ENCODE measurements at places on chromosomes 16 and 17.
A peak's percentile ranks its signal among the peaks of the same experiment; 100 is the strongest.

- DNase-seq = no peak
Observed at GRCh38 chr17:12536472-12536871, 129.2 kb upstream of the MYOCD start.

DNA sequence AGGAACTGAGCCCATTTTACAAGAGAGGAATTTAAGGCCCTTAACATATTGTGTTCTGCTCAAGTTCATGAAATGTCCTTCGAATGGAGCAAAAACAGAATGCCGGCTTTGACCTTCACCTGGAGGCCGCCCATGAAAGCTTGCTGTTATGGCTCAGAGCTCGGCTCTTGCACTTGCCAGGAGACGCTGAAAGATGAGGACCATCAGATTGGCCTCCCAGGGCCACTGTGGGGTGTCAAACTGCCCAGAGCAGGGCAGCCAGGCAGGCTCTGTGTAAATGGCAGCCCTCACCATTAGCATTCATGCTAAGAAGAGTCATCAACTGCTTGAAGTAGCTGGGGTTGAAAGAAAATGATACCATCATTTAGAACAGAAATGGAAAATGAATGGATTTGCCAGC lies 39.3 kb downstream of the IL21R start:
- no peak for DNase-seq

DNA sequence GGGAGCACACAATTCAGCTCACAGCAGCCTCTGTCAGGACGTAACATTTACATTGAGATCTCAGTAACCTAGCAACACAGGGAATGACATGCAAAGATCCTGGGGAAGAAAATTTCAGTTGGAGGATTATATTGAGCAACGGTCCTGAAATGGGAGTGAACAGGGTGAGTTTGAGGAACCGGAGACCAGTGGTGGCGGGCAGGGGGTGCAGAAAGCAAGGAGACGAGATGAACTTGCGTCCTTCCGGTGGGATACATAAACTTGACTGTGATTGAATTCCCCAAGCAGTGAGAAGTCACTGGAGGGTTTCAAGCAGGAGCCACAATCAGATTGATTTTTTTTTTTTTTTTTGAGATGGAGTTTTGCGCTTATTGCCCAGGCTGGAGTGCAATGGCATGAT lies 51.5 kb downstream of the SHISA6 start:
- DNase-seq = no peak

DNA sequence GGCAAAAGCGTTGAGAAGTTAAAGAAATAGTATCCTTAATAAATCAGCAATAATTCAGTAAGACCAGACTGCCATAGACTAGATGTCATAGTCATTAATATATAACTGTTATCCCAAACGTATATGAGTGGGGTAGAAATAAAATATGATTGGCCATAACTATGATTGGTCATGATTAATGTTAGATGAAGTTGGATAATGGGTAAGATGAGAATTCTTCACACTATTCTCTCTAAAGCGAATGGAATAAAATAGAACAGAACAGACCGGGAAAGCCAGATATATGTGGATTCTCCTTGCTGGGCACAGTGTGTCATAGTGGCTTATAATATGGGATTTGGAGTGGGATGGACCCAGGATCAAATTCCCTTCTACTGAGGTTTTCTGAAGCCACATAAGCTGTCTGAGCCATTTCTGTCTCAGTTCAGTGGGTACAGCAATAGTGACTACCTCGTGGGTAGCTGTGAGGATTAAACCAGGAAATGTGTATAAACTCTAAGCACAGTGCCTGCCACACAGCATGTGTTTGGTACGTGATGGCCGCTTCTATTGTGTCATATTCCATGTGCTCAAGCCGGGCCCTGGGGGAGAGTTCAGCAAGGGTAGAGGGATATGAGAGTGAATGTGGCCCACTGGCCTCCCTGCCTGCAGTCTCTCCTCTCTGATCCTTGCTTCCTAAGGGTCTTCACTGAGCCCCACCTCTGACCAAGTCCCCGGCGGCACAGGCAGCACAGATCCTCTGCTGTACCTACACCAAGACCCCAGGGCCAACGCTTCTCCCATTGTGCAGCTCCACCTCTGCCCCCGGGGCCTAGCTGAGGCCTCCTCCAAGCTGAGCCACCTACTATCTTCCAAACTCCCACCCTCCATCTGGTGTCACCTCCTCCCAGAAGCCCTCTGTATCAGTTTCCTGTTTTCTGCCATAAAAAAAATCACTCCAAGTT lies 3.7 kb downstream of the CETP start:
- DNase-seq = no peak

- no peak for DNase-seq
Observed at GRCh38 chr17:82851381-82851780, 11.6 kb upstream of the ZNF750 start.

DNA sequence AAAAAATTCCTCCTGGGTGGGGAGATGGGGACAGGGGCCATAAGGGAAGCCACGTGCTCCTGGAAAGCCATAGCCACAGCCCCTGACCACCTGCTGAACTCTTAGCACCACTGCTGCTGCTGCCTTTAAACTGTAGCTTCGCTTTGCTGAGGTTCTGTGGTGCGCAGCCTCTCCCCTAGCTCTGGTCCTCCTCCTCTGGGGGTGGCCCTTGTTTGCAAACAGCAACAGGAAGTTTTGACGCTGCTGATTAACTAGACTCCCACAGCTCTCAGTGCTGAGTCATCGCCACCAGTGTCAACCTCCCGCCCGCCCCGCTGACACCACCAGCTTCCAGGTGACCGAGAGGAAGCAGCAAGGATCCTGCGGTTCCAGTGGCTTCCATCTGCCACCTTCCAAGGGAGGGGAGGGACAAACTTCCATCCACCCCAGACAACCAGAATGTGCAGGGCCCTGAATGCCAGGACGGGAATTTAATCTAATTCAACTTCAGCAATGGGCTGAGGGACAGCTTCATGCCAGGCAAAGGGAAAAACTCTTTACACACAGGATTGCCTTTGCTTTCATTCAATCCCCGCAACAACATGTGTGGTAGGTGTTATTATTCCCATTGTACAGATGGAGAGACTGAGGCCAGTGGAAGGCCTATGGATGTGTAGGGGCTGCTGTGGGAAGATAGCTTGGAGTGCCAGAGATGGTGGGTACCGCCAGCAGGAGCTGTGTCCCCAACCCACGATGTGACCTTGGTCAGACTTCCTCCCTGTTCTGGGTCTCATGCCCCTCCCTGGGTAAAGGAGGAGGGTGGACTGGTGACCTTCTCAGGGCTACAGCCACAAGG lies 8.1 kb upstream of the KIFC3 start:
- no peak for DNase-seq

DNA sequence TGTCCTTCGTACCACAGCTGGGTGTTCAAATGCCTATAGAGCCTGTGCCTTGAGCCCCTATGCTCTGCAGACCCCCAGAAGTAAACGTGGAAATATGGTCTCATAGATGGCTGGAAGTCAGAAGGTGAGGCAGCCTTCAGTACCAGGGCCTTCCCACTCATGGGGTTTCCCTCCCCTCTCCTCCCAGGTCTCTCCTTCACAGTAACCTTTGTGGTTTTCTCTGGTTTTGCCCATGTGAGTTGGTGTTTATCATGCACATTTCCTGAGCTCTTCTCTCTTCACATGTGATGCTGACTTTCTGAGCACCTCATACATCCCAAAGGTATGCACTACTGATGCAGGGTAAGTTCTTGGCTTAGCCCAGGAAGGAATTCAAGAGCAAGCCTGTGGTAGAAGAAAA lies 35.4 kb downstream of the TMEM114 start:
- no peak for DNase-seq

DNA sequence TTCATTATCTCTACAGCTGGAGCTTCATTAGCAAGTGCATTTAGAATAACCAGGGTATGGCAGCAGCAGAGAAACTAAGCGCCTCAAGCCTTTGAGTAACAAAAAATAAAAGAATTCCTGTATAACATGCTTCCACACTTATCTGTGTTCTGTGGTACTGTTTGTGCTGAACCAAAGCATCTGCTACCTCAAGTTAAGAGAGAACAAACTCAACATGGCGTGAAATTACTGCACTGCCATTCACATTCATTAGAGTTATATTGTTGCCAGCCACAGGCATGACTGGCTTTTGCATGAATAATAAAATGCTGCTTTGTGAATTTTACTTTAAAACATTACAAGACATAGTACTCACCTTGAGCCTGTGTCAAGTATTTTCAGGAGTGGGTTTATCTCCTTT lies 76.6 kb downstream of the NLK start:
- DNase-seq = no peak

GRCh38 chr17:27466376-27466742 lies 10.1 kb downstream of the KSR1 start:
- DNase-seq = no peak

GRCh38 chr17:10119203-10120108 lies 79.0 kb downstream of the GAS7 start:
- DNase-seq = no peak

GRCh38 chr16:10521681-10522274 lies 58.6 kb downstream of the EMP2 start:
- peak; percentile 14 for DNase-seq

GRCh38 chr16:12271006-12271405 lies 294.5 kb downstream of the SNX29 start:
- peak; percentile 23 for DNase-seq

DNA sequence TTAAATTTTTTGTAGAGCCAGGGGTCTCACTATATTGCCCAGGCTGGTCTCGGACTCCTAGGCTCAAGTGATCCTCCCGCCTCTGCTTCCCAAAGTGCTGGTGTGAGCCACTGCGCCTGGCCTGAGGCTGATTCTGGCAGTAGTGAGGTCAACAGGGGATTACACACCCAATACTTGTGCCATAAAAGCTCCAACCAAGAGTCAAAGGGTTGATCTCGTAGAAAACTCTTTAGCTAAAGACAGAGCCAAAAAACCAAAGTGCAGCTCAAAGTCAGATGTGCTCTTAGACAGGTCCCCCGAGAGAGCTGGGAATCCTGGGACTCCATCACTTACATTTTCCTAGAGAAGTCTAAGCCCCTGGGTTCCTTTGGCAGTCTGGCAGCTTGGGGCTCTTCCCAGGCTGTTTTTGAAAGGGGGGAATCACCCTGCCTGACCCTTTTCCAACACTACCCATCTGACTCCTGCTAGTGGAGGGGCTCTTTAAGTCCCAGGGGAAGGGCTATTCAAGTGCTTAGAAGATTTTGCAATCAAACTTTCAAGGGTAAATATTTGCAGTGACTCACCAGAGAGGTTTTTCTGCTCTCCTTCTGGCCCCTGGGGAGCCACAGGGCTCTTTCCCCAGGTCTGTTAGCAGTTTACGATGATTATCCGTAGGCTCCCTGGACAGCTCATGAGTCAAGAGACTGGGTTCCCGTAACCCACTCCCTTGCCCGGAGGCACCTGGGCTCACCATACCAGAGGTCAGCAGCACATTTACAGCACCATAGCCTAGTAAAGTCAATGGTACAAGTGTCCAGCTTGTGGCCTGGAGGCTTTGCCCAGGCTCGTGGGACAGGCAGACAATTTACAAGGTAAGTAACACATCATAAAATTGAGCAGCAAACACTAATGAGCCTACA lies 408.7 kb downstream of the SLC39A11 start:
- peak; percentile 14 for DNase-seq

DNA sequence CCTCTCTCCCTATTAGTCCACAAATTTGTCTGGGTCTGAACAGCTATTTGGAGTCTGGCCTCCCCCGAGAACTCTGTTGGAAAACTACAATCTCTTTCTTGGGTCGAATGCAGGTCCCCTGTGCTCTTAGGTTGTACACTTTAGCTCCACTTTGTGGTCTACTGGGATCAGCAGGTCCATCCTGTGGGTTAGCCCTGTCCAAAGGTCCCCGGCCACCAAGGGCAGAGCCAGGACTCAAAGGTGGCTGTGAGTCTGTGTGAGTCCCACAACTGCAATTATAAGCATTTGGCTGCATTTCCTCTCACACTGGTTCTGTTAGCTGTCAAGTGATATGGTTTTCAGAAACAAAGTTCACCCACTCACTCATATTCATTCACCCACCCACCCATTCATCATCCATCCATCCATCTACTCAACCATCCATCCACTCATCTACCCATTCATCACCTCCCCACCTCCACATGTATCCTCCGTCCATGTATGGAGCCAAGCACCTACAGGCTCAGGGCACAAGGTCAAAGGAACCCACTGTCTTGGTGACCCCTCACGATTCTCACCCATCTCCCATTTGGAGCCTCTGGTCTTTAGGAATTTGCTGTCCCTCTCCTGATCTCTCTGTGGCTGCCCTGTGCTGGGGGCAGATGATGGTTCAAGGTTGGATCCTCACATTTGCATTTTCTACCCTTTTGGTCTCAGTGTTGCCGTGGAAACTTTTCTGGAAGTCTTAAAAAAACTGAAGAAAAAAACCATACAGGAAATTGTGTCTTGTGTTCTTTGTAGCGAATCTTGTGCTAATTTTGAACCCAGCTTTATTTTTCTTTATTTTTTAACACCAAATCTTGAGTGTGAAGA lies 45.8 kb downstream of the IRF8 start:
- DNase-seq = no peak

DNA sequence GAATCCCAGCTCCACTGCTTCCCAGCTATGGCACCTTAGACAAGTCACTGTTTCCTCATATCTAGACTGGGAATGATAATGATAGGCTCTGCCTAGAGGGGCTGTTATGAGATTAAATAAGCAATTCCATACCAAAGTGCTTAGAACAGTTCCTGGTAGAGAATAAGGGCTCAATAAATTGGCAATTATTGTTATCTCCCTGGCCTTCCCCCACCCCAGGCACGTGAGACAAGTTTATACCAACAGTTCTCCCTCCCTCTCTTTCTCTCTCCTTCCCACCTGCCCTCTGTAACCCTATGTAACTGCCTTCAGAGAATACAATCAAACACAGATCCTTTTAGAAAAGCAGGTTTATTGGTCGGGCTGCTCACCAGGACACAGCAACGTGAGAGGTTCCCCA lies 13.9 kb upstream of the STAT3 start:
- DNase-seq = no peak

DNA sequence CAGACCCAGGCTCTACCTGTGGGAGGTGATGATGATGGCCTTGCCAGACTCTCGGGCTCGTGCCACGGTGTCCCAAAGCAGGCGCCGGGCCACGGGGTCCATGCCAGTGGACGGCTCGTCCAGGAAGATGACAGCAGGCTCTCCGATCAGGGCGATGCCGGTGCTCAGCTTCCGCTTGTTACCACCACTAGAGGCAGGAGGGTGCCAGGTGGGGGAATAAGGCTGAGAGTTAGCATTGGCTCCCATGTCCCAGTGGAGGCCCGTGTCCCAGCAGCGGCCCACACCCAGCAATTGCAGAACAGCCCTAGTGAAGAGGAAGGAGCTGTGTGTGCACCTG lies 10.3 kb upstream of the RNPS1 start:
- DNase-seq = no peak

GRCh38 chr17:60077672-60078519 lies 825 bp downstream of the HEATR6 start:
- DNase-seq = no peak

GRCh38 chr17:73013816-73014663 lies 78.4 kb downstream of the SLC39A11 start:
- no peak for DNase-seq

DNA sequence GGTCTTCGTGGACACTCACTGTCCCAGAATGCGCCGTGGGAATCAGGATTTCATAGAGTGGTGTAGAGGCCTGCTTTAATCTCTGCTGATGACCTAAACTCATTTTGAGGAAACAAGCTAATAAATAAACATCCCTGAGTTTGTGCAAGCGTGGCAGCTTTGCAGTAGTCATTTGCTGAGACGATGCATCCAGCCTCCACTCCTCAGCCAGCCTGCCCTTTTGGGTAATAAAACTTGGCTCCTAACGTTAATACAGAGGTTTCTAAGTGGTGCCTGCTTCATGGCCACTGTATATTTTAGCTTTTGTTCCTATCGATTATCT lies 1.3 kb downstream of the DGKE start:
- no peak for DNase-seq
